IMR-90 (cell line): ENCODE measurements at places on chromosomes 3 and 15. TPM values are rescaled to one million over a fixed set of nuclear protein-coding genes. Genes with fewer than 3 reads are reported as not detected.
A peak's percentile ranks its signal among the peaks of the same experiment; 100 is the strongest.

- H3K4me3 ChIP-seq, result no peak overlapping the region
- no peak overlapping the region for H3K27ac ChIP-seq
- H3K27me3 ChIP-seq, result no peaks in the 10 kb centered on the region
- H3K4me1 ChIP-seq, result no peaks in the 10 kb centered on the region
These were observed 77.4 kb downstream of the SEC22A start for GRCh38 chr3:123279121-123279520.

DNA sequence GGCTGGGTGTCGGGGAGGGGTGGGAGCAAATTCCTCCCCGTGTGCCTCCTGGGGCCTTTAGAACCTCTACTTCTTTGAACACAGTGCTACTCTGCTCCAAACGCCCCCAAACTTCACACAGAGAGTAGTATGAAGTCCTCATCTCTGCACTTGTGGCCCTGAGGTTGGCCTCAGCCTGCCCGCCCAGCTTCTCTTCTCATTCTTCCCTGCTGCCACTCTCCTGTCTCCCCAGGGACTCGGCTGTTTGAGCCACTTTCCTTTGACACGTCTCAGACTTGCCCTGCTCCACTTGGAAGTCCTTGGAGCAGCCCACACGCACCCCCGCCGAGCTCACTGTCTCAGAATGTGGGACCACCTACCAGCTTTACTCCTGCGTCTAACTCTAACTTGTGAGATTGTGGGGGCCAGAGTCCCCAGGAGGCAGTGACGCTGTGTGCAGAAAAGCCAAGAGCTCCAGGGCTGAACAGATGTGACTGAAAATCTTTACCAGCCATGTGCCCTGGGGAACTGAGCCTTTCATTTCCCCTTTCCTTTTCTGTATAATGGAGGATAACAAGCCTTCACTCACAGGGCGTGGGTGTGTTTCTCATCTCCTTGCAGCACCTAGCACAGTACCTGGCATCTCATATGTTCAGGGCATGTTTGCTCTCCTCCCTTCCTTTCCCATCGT lies 233.6 kb upstream of the CTDSPL start:
- no peaks in the 10 kb centered on the region for H3K36me3 ChIP-seq
- no peak overlapping the region for H3K27ac ChIP-seq
- H3K27me3 ChIP-seq, result no peaks in the 10 kb centered on the region; the same call in 1 of the 2 replicates
- H3K4me3 ChIP-seq, result no peak overlapping the region
- no peak for DNase-seq

Gene SI
- total RNA-seq, result not detected in 2 replicates

Gene SLC28A1
- total RNA-seq, result not detected in 2 replicates

Gene SEMA7A
- total RNA-seq, result 27.8 and 30.5 TPM in 2 replicates

DNA sequence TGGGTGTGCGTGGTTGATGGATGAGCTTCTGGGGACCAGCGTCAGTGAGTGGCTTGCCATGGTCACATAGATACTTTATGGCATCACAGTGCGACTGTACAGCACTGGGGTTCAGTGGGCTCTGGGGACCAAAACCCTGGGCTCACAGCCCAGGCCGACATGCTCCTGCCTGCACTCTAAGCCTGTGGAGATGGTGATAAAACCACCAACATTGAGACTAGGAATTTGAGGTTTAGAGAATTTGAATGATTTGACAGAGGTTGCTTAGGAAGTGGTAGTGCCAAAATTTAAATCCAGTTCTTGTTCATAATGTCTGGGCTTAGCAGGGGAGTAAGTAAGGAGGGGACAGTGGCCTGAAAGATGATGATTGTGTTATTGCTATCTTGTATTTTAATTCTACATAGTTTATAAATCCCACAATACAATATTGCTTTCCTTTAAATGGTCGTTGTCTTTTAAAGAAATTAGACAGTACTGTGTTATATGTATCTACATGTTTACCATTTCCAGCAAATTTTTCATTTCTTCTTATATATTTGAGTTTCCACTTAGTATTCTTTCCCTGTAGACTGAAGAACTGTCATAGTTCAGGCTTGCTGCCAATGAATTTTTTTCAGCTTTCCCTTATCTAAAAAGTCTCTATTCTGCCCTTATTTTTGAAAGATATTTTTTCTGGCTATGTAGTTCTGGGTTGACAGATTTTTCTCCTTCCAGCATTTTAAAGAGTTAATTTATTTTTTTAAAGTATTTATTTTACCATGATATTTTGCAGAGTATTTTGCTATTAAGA lies 235.4 kb upstream of the RGMA start:
- H3K4me3 ChIP-seq, result no peak overlapping the region
- no peaks in the 10 kb centered on the region for H3K4me1 ChIP-seq
- DNase-seq, result no peak
- no peaks in the 10 kb centered on the region for H3K36me3 ChIP-seq
- H3K27ac ChIP-seq, result no peak overlapping the region

GRCh38 chr15:59448871-59449270 lies 10.9 kb downstream of the FAM81A start:
- H3K27me3 ChIP-seq, result peaks cover 23% of the 10 kb centered on the region
- H3K36me3 ChIP-seq, result no peaks in the 10 kb centered on the region
- no peak overlapping the region for H3K27ac ChIP-seq
- no peak for DNase-seq

GRCh38 chr15:89335298-89336041 lies 846 bp upstream of the POLG start:
- H3K27me3 ChIP-seq, result peaks cover 6% of the 10 kb centered on the region
- DNase-seq, result no peak
- no peak overlapping the region for H3K27ac ChIP-seq
- peaks cover 15% of the 10 kb centered on the region for H3K36me3 ChIP-seq
- peak overlapping the region; percentile 29 for H3K4me3 ChIP-seq

DNA sequence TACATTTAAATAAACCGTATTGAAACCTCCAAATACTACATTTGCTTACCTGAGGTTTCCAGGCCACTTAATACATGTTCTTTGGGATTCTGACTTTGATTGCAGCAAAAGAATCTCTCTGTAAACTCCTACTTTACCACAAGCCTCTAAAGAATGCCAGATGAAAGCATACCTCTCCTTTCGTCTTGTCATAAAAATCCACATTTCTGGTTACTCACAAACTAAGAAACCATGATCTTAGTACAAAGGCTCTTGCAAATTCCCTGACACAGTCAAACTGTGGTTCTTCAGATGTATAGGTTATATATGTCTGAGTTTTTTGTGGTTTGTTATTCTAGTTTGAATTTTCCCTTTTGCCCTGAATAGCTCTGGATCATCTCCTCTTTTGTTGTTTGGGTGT lies 188.4 kb downstream of the RAP2B start:
- peaks cover 2% of the 10 kb centered on the region; the same call in 1 of the 2 replicates for H3K27me3 ChIP-seq
- peak; percentile 85 for DNase-seq
- no peak overlapping the region for H3K27ac ChIP-seq
- H3K36me3 ChIP-seq, result no peaks in the 10 kb centered on the region
- H3K4me3 ChIP-seq, result no peak overlapping the region
- peaks cover 4% of the 10 kb centered on the region for H3K4me1 ChIP-seq

DNA sequence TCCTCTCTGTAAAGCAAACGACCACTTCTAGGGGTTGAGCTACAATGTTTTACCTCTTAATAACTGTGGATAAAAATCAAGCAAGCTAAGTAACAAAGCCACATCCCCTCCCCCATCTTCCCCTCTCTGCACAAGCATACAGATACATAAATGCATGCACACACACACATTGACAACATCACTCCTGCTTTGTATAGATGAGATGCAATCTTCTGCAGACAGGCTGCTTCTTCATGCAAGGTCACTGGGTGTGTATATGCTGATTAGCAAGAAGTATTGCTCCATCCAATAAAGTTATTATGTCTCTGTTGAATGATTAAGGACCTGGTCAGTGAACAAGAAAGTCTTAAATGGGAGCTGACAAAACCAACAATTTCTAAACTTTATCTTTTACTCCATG lies 8.8 kb upstream of the ATP11B start:
- H3K4me3 ChIP-seq, result no peak overlapping the region
- no peaks in the 10 kb centered on the region for H3K4me1 ChIP-seq
- peaks cover 6% of the 10 kb centered on the region for H3K27me3 ChIP-seq
- no peaks in the 10 kb centered on the region for H3K36me3 ChIP-seq
- no peak overlapping the region for H3K27ac ChIP-seq

Gene FRG2C
- total RNA-seq, result not detected in 2 replicates

Gene CHRNA5
- total RNA-seq, result 0.54 and 1.4 TPM in 2 replicates

Gene ZNF860
- 0.18 and 0.56 TPM in 2 replicates for total RNA-seq

DNA sequence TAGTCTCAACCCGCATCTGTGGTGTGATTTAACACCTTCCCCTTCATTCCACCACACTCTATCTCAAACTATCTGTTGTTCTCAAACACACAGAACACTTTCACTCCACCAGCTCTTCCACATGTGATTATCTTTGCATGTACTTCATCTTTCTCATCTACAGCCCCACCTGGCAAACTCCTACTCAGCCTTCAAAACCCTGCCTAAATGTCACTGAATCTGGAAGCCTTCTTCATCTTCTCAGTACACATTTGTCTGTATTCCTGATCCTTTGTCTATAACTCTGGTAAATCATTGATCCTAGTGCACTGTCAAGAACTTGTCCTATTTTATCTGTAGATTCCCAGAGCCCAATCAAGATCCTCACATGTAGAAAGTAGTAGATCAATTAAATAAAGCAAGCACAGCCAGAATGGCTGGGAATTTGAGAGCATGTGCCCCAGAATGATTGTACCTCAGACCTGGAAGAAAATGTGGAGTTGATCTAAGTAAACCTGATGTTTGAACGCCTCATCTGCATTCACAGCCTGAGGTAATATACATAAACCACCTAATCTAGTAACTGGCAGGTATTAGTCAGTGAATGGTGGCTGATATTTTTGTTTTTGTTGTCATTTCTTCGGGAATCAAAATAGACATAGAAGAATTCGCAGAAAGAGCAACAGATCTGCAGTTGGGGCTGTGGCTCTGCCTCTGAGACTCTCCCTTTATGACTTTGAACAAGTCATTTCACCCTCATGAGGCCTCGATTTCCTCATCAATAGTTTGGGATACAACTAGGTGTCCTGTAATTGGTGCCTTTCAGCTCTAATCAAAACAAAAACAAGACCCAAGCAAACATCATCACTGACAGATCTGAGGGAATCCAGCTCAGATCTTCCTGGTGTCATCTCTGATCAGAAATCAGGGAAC lies 28.0 kb upstream of the MAGEF1 start:
- no peak for DNase-seq
- no peaks in the 10 kb centered on the region; the same call in 1 of the 2 replicates for H3K27me3 ChIP-seq
- peaks cover 8% of the 10 kb centered on the region for H3K4me1 ChIP-seq
- H3K36me3 ChIP-seq, result no peaks in the 10 kb centered on the region
- no peak overlapping the region for H3K27ac ChIP-seq

Gene ISLR2
- not detected in 2 replicates for total RNA-seq

Gene RYR3
- 0.18 TPM in 1 of 2 replicates, not detected in the other for total RNA-seq

- no peak overlapping the region for H3K4me3 ChIP-seq
- DNase-seq, result peak; percentile 76
- H3K27ac ChIP-seq, result no peak overlapping the region
- H3K36me3 ChIP-seq, result no peaks in the 10 kb centered on the region
These were observed 5.3 kb upstream of the TRA2B start for GRCh38 chr3:185942907-185943759.

- H3K27me3 ChIP-seq, result no peaks in the 10 kb centered on the region
- DNase-seq, result no peak
- no peak overlapping the region for H3K27ac ChIP-seq
- no peak overlapping the region for H3K4me3 ChIP-seq
- peaks cover 24% of the 10 kb centered on the region for H3K4me1 ChIP-seq
- no peaks in the 10 kb centered on the region for H3K36me3 ChIP-seq
These were observed 23.3 kb upstream of the FSTL1 start for GRCh38 chr3:120473896-120474675.

DNA sequence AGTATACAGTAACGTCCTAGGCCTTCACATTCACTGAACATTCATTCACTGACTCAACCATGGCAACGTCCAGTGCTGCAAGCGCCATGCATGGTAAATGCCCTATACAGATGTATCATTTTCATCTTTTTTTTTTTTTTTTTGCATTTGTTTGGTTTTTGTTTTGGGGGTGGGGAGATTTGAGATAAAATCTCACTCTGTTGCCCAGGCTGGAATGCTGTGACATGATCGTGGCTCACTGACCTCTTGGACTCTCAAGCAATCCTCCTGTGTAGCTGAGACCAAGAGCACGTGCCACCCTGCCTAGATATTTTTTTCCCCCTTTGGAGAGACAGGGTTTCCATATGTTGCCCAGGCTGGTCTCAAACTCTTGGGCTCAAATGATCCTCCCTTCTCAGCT lies 37.4 kb downstream of the SUSD5 start:
- no peaks in the 10 kb centered on the region for H3K27me3 ChIP-seq
- H3K27ac ChIP-seq, result no peak overlapping the region
- H3K4me3 ChIP-seq, result no peak overlapping the region
- no peaks in the 10 kb centered on the region for H3K4me1 ChIP-seq
- H3K36me3 ChIP-seq, result no peaks in the 10 kb centered on the region
- DNase-seq, result no peak

Gene P4HTM
- 10.4 and 11.1 TPM in 2 replicates for total RNA-seq

Gene TM4SF1
- 232 and 366 TPM in 2 replicates for total RNA-seq

DNA sequence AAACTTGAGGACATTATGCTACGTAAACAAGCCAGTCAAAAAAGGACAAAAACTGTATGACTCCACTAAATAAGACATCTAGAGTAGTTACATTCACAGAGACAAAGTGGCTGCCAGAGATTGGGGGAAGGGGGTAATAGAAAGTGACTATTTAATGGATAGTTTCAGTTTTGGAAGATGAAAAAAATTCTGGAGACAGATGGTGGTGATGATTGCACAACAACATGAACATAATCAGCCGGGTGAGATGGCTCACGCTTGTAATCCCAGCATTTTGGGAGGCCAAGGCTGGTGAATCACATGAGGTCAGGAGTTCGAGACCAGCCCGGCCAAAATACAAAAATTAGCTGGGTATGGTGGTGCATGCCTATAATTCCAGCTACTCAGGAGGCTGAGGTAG lies 40.6 kb downstream of the DPP8 start:
- no peaks in the 10 kb centered on the region for H3K4me1 ChIP-seq
- peaks cover 22% of the 10 kb centered on the region for H3K36me3 ChIP-seq
- H3K27ac ChIP-seq, result no peak overlapping the region; the same call in 1 of the 2 replicates

- no peaks in the 10 kb centered on the region for H3K36me3 ChIP-seq
- no peaks in the 10 kb centered on the region for H3K27me3 ChIP-seq
These were observed 38.7 kb upstream of the CA12 start for GRCh38 chr15:63420333-63420747.

GRCh38 chr3:176431038-176431418 lies 766.3 kb downstream of the TBL1XR1 start:
- no peak for DNase-seq
- H3K4me1 ChIP-seq, result peaks cover 2% of the 10 kb centered on the region; the same call in 1 of the 2 replicates
- no peaks in the 10 kb centered on the region for H3K27me3 ChIP-seq
- no peak overlapping the region for H3K4me3 ChIP-seq
- H3K27ac ChIP-seq, result no peak overlapping the region

- H3K36me3 ChIP-seq, result peaks cover 42% of the 10 kb centered on the region
- peak overlapping the region; percentile 92 for H3K27ac ChIP-seq
- DNase-seq, result peak; percentile 66
- H3K27me3 ChIP-seq, result no peaks in the 10 kb centered on the region
- peaks cover 26% of the 10 kb centered on the region for H3K4me1 ChIP-seq
These were observed 6.5 kb downstream of the TPM1 start for GRCh38 chr15:63048776-63049665.

Gene RARRES1
- 0.90 and 1.9 TPM in 2 replicates for total RNA-seq

DNA sequence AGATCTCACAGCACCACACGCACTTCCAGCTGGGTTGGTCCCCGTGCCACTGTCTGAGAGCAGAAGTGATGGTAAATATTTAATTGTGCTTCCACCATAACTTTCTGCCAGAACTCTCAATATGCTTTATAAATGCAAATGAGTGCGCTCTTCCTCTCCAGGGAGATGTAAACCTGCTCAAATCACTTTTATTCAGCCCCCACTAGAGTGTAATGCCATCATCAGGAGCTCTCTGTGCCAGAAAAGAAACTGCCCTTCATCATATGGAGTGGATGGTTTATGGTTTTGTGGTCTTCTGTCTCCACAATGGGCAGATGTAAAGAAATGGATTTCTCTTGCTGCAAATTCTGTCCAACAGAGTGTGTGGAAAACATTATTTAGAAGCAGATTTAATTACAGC lies 127.0 kb downstream of the EPHB1 start:
- H3K36me3 ChIP-seq, result no peaks in the 10 kb centered on the region
- no peak overlapping the region for H3K27ac ChIP-seq
- DNase-seq, result no peak
- H3K4me1 ChIP-seq, result no peaks in the 10 kb centered on the region
